Progenitor cell of endocrine pancreas (in vitro differentiated cells): ENCODE measurements at places on chromosomes 2 and 18. TPM values are rescaled to one million over a fixed set of nuclear protein-coding genes. Genes with fewer than 3 reads are reported as not detected.
A peak's percentile ranks its signal among the peaks of the same experiment; 100 is the strongest.

- H3K27me3 ChIP-seq: no peaks in the 10 kb centered on the region
- H3K27ac ChIP-seq: no peak overlapping the region
- H3K4me1 ChIP-seq: peaks cover 18% of the 10 kb centered on the region
- peaks cover 26% of the 10 kb centered on the region for H3K36me3 ChIP-seq
- no peak overlapping the region for H3K4me3 ChIP-seq
Observed at GRCh38 chr2:239355724-239356123, 45.1 kb downstream of the HDAC4 start.

DNA sequence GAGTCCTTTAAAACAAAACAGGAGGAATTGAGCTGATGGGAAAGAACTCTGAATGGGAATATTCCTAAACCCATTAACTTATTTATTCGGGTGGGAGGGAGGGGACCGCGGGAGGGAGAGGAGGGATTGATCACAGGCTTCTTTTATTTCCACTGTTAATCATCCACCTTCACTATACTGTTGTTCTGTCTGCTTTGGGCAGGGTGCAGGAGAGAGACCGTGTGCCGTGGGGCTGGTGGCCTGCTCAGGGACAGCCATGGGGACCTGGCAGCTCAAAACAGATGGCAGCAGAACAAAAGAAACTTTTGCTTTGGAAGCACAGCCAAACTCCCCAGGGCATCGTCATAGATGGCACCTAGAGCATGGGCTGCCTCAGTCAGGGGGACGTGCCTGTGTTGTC, 195.3 kb downstream of the MGAT5 start:
- H3K27ac ChIP-seq: peak overlapping the region; percentile 95
- peaks cover 19% of the 10 kb centered on the region for H3K36me3 ChIP-seq
- peak overlapping the region; percentile 26 for H3K4me3 ChIP-seq
- DNase-seq: no peak
- no peaks in the 10 kb centered on the region for H3K27me3 ChIP-seq

GRCh38 chr2:144082327-144082726, 437.6 kb downstream of the ZEB2 start:
- H3K27ac ChIP-seq: no peak overlapping the region
- H3K36me3 ChIP-seq: no peaks in the 10 kb centered on the region
- no peaks in the 10 kb centered on the region for H3K4me1 ChIP-seq
- no peak for DNase-seq
- H3K4me3 ChIP-seq: no peak overlapping the region
- no peaks in the 10 kb centered on the region for H3K27me3 ChIP-seq

DNA sequence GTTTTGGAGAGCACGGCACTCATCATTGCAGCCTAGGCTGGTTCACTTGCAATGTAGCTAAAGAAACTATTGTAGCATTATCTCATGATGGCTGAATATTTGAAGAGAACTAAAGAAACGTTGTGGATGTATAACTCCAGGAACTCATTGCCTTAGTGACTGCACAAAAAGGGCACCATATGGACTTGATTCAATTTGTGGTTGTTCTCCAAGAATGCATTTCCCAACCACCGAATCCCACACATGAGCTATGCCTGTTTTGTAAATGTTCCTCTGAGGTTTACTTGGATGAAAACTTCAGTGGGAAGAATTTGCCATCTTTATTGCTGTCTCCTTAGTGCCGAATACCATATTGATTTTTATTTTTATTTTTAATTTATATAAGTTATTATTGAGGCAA, 43.5 kb downstream of the DOK6 start:
- no peaks in the 10 kb centered on the region for H3K4me1 ChIP-seq
- H3K4me3 ChIP-seq: no peak overlapping the region
- H3K36me3 ChIP-seq: peaks cover 8% of the 10 kb centered on the region
- H3K27ac ChIP-seq: no peak overlapping the region
- H3K27me3 ChIP-seq: no peaks in the 10 kb centered on the region
- DNase-seq: no peak

- no peaks in the 10 kb centered on the region for H3K4me1 ChIP-seq
- no peaks in the 10 kb centered on the region for H3K27me3 ChIP-seq
- no peak for DNase-seq
- H3K4me3 ChIP-seq: no peak overlapping the region
- H3K27ac ChIP-seq: no peak overlapping the region
- no peaks in the 10 kb centered on the region for H3K36me3 ChIP-seq
Observed at GRCh38 chr2:123165616-123166015, 859.5 kb upstream of the CNTNAP5 start.

GRCh38 chr2:17084877-17085276, 419.2 kb upstream of the CYRIA start:
- H3K36me3 ChIP-seq: peaks cover 6% of the 10 kb centered on the region
- no peak for DNase-seq
- peaks cover 11% of the 10 kb centered on the region for H3K4me1 ChIP-seq
- H3K27me3 ChIP-seq: no peaks in the 10 kb centered on the region
- H3K4me3 ChIP-seq: no peak overlapping the region
- no peak overlapping the region for H3K27ac ChIP-seq

DNA sequence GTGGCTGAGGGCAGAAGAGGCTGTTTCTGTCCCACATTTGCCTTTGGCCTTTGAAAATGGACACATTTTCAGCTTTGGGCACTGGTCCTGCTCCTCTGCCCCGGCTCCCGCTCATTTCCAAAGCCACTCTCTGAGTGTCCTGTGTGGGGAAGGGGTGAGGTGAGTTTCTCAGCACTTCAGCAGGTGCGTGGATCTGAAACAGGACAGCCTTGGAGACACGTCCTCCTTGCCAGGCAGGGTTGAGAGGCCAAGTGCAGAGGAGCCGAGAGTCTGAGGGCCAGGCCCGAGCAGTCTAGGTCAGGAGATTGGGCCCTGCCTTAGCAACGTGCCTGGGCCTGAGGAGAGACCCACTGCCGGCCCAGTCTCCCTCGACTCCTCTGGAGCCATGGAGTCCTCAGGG, 21.9 kb upstream of the ALPI start:
- H3K4me1 ChIP-seq: no peaks in the 10 kb centered on the region
- no peak overlapping the region for H3K27ac ChIP-seq
- no peaks in the 10 kb centered on the region for H3K36me3 ChIP-seq
- peaks cover 15% of the 10 kb centered on the region for H3K27me3 ChIP-seq
- DNase-seq: no peak

GRCh38 chr2:54866179-54866578, 142.7 kb downstream of the EML6 start:
- H3K27ac ChIP-seq: no peak overlapping the region
- H3K36me3 ChIP-seq: no peaks in the 10 kb centered on the region
- no peaks in the 10 kb centered on the region for H3K27me3 ChIP-seq
- DNase-seq: no peak
- no peak overlapping the region for H3K4me3 ChIP-seq

Gene SPP2
- not detected in 2 replicates for total RNA-seq

Gene SLC23A3
- total RNA-seq: 1.7 and 2.8 TPM in 2 replicates
